ENCODE measurements at places on chromosomes 11 and 22.

GRCh38 chr11:126484266-126484665 lies 128.8 kb downstream of the ST3GAL4 start:
- DNase-seq: no peak

DNA sequence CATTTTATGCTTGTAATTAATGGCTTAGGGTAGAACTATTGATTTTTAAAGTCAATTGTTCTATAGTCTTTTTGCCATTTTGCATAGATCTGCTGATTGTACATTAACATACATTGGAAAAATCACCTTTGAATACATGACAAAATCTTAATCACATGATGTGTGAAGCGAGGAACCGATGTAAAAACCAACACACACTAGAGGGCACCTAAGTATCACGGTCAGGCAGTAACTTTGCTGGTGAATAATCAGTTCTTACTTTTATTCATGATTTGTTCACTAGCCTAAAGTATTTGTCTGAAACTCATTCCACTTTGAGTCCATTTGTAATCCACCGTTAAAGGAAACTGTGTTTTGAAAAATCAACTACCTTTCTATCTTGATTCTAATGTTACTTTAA lies 28.2 kb downstream of the JHY start:
- DNase-seq: no peak

DNA sequence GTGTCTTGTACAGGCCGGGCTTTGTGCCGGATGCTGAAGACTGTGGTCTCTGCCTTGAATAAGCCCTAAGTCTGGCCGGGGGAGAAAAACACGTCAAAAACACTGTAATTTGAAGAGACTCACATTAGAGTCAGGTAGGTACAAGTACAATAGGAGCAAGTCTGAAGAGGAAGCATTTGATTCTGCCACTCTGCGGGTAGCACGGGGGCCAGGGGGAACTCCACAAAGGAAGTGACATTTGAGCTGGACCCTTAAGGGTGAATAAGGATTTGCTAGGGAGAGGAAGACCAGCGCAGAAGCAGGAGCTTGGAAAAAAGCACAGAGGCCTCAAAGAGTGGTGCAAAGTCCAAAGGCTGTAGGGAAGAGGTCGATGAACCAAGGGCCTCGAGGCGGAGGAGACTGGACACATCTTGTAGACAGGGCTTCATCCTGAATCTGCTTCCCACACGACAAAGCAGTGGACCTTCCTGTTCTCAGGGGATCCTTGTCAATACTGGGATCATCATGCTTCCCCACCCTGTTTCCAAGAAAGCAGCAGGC lies 38.7 kb downstream of the BUD13 start:
- no peak for DNase-seq

GRCh38 chr11:115672999-115673411 lies 168.8 kb upstream of the CADM1 start:
- DNase-seq: no peak

GRCh38 chr11:704228-704674 lies 1.8 kb upstream of the EPS8L2 start:
- no peak for DNase-seq

- no peak for DNase-seq
Measured at GRCh38 chr11:64571410-64572091, 19.5 kb upstream of the SLC22A12 start.

GRCh38 chr11:34575671-34576070 lies 45.2 kb upstream of the EHF start:
- DNase-seq: no peak
